ENCODE measurements at places on chromosomes 3 and 15.

GRCh38 chr15:39539973-39540558, 40.8 kb upstream of the THBS1 start:
- no peak for DNase-seq

- no peak for DNase-seq
Measured at GRCh38 chr3:37762698-37763097, 99.0 kb upstream of the CTDSPL start.

DNA sequence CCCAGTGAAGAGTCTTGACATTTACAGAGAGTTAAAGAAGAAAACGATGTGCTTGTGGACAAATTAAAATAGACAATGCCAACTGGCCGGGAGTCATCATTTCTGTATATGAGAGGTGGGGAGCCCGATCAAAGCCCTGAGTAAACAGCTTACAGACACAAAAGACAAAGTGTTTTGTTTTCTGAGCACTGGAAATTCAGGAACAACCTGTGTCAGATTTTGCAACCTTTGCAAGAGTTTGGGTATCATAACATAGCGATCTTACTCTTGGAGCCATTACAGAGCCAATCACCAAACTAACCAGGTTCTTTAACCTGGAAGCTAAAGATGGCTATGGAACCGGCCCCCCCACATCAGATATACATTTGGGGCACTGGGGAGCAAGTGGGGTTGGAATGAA, 101.9 kb upstream of the LRIG1 start:
- DNase-seq: no peak

GRCh38 chr15:32767236-32767635, 49.4 kb downstream of the GREM1 start:
- DNase-seq: no peak

DNA sequence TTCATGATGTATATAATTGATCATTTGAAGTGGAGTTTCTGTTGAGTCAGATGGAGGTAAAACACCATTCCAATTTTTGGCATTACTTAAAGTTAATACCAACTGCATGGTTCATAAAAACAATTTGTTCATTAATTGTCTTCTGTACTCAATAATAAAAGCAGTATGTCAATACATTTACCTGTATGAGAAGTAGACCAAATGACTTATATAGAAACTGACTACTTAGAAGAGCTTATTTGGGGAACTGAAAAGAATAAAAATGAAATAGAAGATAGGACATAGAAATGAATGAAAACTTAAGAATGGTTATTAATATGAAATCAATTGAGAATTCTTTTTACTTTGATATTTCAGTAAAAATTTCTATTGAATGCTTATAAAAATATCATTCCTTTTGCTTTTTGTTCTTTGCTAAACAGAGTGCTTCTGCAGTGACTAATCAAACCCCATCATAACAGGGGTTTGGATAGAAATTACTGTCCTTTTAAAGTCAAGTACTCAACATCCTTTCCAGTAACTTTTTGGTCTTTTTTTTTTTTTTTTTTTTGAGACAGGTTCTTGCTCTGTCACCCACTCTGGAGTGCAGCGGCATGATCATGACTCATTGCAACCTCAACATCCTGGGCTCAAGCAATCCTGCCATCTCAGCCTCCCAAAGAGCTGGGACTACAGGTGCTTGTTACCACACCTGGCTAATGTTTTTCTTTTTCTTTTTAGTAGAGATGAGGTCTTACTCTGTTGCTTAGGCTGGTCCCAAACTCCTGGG, 6.5 kb upstream of the CRYBG3 start:
- DNase-seq: no peak
